Stimulated activated CD8-positive, alpha-beta memory T cell treated with anti-CD3 and anti-CD28 coated beads, Interleukin-7, amount 100 ng/mL, for 24 hours (primary cell): ENCODE measurements at places on chromosomes 6 and 20.

DNA sequence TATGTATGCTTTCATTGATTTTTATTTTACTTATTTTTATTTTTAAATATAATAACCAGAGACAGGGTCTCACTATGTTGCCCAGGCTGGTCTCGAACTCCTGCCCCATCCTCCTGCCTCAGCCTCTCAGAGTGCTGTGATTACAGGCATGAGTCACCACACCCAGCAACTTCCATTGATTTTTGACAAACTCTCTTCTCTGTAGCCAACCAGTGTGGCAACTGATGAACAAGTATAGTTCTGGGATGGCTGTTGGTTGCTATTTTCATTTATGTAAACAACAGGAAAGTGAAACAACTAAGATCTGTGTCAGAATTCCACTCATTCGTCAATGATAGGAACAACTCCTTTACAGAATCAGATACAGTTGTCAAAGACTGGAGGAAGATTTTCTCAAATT, 356.7 kb upstream of the JARID2 start:
- no peak for DNase-seq

DNA sequence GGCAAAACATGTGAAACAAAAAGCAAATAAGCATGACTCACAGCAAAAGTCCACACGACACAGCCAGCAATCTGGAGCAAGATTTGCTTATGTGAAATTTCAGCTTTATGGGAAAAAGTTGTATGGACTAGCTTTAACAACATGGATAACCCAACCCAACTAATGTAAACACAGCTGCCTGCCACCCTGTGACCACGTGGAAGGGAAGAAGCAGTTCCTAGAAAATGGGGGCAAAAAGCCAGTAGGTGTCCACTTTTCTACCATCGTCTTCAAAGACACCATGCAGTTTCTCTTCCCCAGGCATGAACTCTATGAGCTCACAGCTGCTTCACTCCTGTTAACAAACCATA, 425.4 kb upstream of the RNF217 start:
- no peak for DNase-seq

DNA sequence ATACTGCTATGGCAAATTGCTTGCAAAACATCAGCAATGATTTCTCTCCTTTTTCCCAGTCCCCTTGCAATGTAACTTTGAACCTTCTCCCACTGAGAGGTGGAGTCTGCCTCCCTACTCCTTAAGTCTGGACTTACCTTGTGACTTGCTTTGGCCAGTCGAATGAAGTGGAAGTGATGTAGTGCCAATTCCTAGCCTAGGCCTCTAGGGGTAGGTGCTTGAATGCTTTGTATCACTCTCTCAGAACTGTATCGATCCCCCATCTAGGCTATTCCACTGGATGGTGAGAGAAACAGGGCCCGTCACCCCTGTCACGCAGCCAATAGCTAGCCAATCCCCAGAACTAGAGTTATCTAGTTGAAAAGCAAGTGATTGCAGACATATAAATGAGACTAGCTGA, 238.6 kb downstream of the BTBD3 start:
- no peak for DNase-seq

- DNase-seq: no peak
These were observed 751.5 kb downstream of the EPHA7 start for GRCh38 chr6:92667843-92668242.

GRCh38 chr6:167442245-167442644, 117.4 kb downstream of the TTLL2 start:
- no peak for DNase-seq

DNA sequence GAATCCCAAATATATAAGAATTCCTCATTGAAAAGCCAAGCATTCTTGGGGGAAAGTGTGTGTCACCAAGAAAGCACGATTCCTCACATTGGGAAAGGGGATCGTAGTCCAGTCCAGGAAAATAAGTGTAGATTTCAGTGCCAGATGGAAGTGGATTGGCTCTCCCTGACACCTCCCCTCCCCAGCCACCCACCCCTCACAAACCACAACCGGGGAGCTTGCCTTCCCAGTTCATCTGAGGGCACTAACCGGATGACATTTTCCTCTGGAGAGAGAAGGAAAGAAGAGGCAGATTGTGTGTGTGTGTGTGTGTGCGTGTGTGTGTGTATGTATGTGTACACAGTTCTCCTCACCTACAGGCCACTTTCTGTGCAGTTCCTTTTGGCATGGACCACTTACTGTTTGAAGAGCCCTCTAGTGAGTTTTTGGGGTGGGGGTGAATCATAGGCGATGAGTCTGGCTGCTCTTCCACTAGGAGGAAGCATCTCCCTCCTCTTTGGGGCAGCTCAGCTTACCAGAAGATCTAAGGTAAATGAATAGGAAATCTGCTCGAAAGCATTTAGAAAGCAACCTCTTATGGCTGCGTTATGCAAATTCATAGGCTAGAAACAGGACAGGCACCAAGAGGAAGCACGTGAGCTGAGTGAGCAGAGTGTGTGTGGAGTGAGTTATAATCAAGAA, 20.8 kb downstream of the DAAM2 start:
- DNase-seq: no peak

DNA sequence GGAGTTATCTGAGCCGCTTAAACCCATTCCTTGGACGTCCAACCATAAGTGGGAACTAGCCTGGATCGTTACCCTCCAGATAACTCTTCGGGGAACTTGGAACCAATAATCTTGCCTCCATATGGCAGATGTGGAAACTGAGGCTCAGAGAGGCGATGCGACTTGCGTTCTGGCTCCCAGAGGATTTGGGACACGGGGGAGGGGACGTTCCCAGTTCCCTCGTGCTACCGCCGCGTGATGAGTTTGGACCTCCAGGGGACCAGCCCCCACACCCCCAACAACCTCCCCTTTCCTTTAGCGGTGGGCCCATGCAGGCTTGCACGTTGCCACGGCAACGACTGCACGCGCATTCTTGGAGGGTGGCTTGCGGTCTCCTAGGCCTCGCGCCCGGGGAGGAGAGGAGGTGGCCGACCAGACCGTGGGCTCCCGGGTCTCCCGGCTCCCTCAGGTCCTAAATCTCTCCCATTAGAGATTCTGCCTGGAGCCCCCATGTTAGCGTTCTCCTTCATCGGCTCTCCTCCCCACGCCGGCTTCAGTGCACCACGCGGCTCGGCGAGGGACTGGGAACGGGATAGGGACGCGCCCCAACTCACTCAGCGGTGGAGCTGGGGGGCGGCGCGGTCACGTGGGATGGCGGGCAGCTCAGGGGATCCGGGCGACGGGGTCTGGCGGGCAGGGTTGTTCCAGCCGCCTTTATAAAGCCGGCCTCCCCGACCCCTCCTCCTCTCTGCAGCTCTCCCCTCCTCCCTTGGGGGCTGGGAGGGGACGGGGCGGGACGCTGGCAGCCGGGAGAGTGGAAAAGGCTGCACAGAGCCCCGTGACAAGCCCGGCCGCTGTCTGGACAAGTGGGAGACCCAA, at the start of gene PLTP:
Gene PLTP, minus strand, starts transcription at position 670 of the 858 bp plus-strand sequence. CDS start 703 bp downstream, outside the sequence.
- DNase-seq: no peak

DNA sequence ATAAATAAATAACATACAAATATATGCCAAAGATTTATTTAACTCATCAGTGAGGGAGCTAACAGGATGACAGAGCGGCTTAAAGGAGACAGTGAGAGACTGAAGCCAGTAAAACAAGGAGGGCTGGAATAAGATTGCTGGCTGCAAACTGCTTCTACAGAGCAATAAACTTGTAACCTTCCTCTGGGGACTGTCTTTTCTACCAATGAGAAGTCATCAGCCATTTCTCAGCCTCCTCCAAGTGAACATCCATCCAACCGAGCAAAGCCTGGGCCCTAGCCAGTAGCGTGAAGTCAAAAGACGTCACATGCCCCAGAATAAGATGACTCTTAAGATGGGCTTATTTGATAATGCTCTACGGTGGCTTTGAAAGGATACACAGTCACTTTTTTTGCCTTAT, 42.5 kb downstream of the CPXM1 start:
- DNase-seq: no peak

GRCh38 chr20:49534255-49534712, 33.7 kb downstream of the PTGIS start:
- peak; percentile 30 for DNase-seq
